ENCODE measurements at places on chromosomes 16 and 17.

DNA sequence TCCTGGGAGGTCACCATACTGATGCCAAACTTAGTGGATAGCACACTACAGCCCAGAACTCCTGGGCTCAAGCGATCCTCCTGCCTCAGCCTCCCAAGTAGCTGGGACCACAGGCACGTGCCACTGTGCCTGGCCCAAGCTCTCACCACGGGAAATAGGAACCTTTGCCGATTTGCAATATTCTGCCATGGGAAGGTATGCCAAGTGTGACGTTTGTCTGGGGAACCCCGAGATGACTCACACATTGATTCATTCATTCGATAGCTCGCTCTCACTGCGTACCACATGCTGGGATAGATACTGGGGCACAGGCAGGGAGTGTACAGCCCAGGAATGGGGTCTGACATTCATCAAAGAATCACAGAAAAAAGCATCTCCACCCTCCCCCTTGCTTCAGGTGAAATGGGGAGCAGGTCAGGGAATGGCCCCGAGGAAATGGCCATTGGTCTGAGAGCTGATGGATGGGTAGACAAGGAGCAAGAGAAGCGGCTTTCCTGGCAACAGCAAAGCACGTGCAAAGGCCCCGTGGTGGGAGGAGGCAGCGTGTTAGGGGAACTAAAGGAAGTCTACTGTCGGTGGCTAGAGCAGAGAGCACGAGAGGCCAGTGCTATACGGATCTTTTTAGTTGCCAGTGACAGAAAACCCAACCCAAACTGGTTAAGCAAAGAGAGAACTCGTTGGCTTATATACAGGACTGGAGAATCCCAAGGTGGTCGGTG is 44.1 kb downstream of the DNAH17 start:
- no peak for DNase-seq

GRCh38 chr16:4261557-4262172 is 11.2 kb downstream of the TFAP4 start:
- peak; percentile 19 for DNase-seq

- no peak for DNase-seq
Observed at GRCh38 chr17:16935241-16935663, 36.7 kb downstream of the TNFRSF13B start.

- no peak for DNase-seq
Observed at GRCh38 chr17:48546137-48546923, 1.4 kb upstream of the HOXB2 start.

- no peak for DNase-seq
Observed at GRCh38 chr17:80068301-80069222, 32.1 kb downstream of the CCDC40 start.

- no peak for DNase-seq
Observed at GRCh38 chr17:78174870-78175642, 6.7 kb downstream of the SYNGR2 start.
